NCI-H1694 (cell line): ENCODE measurements at places on chromosomes 3 and 15.

- DNase-seq, result no peak
Observed at GRCh38 chr3:163462446-163462845, 1615.8 kb downstream of the SI start.

- no peak for DNase-seq
Observed at GRCh38 chr3:152595975-152596821, 238.7 kb upstream of the P2RY1 start.

DNA sequence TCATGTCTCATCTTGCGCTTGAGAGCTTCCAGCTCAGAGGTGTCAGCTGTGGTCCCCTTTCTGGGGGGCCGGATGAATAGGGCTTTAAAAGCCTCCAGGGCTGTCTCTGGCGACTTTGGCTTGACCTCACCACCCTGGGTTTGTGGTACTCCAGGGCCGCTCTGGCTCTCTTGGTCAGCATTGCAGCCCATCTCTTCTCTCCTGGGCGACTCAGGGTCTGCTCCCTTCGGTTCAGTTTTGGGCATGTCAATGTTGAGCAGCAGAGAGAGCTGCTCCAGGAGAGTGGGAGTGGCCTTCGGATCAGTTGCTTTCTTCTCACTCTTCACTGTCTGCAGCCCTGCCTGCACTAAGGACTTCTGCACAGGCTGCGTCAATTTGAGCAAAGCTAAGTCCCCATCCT, 127.9 kb downstream of the FMN1 start:
- no peak for DNase-seq

GRCh38 chr15:81174125-81174791, 22.4 kb upstream of the IL16 start:
- no peak for DNase-seq

DNA sequence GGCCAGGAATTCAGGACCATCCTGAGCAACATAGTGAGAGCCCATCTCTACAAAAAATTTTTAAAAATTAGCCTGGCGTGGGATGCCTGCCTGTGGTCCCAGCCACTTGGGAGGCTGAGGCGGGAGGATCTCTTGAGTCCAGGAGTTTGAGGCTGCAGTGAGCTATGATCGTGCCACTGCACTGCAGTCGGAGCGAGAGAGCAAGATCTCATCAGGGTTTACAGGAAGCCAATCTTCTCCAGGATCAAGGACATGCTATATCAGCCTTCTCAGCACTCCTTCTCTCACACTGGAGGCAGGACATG, 451 bp upstream of the STOML1 start:
- no peak for DNase-seq

GRCh38 chr15:88649753-88650551, 11.1 kb downstream of the ISG20 start:
- no peak for DNase-seq
